EL (cell line): ENCODE measurements at places on chromosomes 4 and X.
A peak's percentile ranks its signal among the peaks of the same experiment; 100 is the strongest.

DNA sequence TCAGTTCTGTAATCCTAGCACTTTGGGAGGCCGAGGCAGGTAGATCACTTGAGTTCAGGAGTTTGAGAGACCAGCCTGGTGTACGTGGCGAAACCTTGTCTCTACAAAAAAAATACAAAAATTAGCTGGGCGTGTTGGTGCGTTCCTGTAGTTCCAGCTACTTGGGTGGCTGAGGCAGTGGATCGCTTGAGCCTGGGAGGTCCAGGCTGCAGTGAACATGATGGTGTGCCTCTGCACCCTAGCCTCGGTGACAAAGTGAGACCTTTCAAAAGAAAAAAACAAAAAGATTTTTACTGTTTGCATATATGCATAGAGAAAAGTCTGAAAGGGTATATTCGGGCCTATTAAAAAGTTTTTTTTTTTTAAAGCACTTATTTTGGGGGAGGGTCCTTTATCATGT, 76.1 kb downstream of the KDM6A start:
- no peak for DNase-seq

GRCh38 chrX:31323658-31324057, 251.8 kb upstream of the FTHL17 start:
- DNase-seq: no peak

DNA sequence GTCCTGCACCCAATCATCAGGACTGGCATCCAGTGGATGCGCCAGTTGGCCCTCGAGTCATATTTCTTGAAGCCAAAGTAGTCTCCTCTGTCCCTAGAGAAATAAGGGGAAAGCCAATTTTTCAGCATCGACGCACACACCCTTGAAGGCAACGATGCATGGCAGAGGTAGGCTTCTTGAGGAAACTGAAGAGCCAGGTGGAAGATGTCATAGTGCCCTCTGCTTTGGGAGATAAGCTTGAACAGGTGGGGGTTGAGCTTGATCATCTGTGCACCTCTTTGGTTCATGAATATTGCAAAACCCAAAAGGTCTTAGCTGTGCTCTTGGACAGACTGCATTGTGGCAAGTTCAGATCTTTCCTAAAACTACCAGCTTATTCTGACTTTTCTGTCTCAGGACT, 34.6 kb upstream of the WDR1 start:
- no peak for DNase-seq

GRCh38 chr4:39521253-39521919, 5.9 kb downstream of the UGDH start:
- peak; percentile 77 for DNase-seq

DNA sequence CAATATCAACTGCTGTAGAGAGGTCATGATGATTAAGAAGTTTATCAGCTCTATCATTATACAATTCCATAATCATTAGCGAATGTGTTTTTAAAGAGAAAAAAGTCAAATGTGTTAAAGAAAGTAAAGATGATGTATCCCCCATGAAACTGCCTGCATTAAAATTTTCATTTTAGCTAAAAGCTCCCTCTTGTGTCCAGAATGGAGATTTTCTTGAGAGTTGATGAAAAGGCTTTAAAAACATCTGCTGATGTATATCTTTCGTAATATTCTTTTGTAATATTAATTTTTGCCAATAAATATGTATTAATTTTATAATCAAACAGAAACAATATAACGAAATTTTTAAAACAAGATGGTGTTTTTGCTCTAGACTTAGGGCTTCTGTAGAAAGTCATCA, 52.1 kb upstream of the LHFPL1 start:
- DNase-seq: no peak

GRCh38 chr4:79763486-79764075, 309.4 kb downstream of the ANTXR2 start:
- DNase-seq: no peak

GRCh38 chrX:10001496-10001895, 34.3 kb downstream of the CLDN34 start:
- DNase-seq: no peak

DNA sequence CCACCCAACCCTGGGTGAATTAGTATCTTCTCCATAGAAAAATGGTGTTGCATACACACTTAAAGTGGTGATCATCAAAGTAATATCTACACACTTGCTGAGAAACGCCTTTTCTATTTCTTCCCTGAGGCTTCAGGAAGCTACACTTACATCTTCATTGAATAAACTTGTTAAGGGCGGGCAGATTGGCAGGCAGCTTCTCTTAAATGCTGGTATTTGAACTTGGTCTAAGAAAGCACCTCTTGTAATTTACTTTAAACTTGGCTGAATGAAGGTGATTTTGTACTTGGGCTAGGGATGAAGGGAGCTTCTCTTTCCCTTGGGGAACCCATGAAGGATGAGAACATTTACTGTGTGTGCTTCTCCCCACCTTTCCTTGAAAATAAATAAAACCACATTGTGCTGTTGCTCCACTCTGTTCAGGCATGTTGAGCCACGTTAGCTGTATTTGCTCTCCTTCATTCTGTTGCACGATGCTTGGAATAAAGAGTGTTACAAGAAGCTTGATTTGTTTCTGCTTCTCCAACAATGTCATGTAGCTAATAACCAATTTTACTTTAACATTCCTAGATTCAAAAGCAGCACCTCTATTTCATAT, 430.1 kb downstream of the ANKRD50 start:
- no peak for DNase-seq

DNA sequence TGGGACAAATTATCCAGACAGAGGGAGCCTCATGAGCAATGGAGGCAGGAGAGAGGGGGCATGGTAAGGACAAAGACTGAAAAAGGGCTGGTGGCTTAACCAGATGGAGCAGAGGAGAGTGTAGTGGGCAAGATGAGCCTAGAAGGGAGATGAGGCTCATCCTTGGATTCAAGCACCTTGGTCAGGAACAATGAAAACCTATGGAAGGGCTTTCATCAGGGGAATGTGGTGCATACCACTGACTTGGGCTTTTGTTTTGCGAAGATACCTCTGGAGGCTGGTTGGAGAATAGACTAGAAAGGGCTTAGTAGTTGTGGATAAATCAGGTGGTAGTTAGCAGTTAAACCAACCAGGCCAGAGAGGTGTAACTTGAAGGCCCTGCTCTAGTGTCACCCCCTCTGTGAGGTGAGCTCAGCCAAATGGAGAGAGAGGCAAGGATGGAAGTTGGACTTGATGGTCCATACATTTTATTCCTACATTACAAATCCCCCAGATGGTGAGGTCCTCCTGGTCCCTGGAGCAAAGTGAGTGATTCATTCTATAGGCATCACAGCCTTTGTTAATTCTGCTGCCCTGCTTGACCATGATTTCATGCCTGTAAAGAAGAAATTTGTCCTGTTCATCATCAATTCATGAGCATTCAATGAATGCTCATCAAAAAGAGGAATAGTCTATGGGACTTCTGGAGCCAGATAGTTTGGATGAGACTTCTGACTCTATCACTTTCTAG, 264.8 kb upstream of the IGFBP7 start:
- peak; percentile 79 for DNase-seq

- DNase-seq: no peak
Observed at GRCh38 chr4:21692241-21692640, 256.3 kb downstream of the KCNIP4 start.

DNA sequence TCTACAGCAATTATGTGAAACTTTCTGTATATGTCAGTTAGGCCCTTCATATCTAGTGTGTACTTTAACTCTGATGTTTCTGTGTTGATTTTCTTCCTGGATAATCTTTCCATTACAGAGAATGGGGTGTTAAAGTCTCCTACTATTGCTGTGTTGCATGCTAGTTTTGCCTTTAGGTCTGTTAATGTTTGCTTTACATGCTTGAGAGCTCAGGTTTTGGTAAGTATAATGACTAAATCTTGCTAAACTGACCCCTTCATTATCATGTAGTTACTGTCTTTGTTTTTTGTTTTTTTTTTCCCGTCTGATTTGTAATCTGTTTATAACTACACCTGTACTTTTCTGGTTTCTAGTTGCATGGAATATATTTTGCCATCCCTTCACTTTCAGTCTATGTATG, 63.6 kb upstream of the UGT2B15 start:
- no peak for DNase-seq

GRCh38 chr4:89803915-89804314, 33.0 kb downstream of the SNCA start:
- DNase-seq: no peak

DNA sequence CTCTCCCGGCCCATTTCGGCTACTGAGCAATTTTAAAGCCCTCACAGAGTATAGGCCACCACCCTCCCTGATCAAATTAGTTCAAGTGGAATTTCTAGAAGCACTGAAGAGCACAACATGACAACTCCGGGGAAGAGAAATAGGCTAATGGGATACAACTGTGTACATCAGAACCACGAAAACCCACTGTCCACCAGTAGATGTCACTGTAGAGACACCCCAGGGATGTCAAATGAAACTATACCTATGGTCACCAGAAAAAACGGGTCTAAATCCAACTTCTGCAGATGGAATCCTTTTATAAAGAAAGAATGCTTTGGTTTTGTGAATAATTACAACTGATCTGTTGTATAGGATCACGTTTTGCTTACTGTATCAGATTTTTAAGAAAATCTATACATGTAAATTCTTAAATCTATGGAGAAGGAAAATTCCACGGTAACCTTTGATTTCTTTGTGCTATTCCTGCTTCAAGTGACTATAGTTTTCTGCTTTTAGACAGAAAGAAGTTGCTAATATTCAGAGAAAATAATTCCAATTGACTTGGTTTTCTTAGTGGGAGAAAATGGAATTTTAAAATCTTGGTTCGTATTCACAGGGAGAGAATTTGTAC, 29.5 kb upstream of the MAP3K15 start:
- DNase-seq: peak; percentile 39

DNA sequence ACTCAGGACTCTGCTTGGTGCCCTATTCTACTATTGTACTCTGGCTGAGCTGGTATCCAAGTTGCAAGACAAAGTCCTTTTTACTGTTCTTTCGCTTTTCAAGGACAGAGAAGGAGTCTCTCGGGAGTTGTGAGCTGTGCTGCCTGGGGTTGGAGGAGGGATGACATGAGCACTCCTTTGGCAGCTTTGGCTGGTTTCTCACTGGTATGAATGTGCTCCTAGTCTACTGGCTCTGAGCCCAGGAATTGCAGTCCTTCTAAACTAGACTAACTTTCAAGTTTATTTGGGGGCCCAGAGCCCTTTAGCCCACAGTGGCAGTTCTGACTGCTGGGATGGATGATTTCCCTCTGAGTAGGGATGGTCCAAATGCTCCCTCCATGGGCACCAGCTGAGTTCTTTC, 997.1 kb downstream of the RAB28 start:
- DNase-seq: no peak

DNA sequence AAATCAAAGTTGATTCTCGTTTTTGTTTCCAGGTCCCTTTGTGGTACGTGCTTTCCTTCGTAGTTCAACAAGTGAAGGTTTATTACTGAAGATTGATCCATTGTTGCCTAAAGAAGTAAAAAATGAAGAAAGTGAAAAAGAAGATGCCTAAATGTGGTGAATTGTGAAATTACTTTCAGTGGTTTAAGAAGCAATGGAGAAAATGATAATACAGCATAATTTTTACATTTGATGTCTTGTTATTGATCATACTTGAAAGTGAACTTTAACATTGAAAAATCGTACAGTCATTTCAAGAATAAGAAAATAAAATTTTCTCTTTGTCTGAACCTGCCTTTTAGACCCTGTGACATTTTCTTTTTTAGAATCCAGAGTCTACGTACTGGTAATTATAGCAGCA, 89.8 kb downstream of the MRPL1 start:
- no peak for DNase-seq

DNA sequence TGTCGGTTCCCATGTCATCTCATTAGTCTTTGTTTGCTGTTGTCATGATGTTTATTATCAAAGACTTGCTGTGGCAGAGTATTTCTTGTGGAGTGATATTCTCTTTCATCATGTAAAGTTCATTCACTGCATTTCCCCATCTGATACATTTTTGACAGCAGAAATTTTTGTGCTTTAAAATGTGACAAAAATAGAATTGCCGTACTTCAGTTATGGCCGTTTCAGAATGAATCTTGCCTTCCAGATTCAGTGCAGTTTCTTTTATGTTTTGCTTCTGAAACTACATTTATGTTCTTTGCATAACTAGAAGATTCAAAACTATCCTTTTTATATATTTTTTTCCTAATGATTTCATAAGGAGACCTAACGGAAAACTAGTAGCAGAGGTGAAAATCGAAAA, 10.0 kb downstream of the CSTF2 start:
- DNase-seq: no peak

- no peak for DNase-seq
Observed at GRCh38 chrX:49228185-49228584, 5.0 kb downstream of the CACNA1F start.

GRCh38 chrX:16319929-16320328, 152.6 kb downstream of the MAGEB17 start:
- DNase-seq: peak; percentile 44

GRCh38 chr4:53465891-53466290, 88.5 kb downstream of the FIP1L1 start:
- no peak for DNase-seq

DNA sequence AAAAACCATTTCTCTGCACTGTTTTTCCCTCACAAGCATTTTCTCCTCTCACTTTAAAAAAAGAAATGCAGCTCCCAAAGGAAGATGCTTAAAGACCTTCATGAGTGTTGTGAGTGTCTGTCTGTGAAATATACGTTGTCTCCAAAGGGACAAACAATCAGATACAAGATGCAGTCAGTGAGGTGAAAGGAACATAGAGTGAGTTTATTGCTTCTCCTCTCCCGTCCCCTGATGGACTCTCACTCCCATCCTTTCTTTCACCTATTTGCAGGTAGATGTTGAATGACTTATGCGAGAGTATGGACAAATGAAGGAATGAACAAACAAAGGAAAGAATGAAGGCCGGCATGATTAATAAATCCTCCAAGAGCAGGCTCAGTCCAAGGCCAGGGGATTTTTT, 561.2 kb upstream of the DIPK2B start:
- DNase-seq: no peak

- no peak for DNase-seq
Observed at GRCh38 chrX:9370893-9371292, 94.0 kb upstream of the TBL1X start.

DNA sequence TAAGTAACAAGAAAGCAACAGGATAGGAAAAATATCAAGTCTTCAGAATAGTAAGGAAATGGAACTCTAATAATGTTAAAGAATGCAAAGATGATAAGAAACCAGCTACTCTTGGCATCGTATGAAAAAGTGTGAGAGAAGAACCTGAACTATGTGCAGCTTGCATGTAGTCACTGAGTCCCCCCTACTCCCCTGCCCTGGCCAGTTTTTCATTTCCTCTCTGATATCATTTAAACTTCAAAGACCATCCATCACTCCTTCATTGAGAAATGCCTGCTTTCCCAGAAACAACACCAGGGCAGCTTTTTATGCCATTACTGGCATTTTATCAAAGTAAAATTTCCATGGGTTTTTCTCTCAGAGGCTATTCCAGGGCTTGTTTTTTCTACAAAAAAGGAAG, 28.1 kb downstream of the INPP4B start:
- DNase-seq: peak; percentile 47

GRCh38 chr4:73872316-73873108, 3.3 kb downstream of the CXCL1 start:
- no peak for DNase-seq

DNA sequence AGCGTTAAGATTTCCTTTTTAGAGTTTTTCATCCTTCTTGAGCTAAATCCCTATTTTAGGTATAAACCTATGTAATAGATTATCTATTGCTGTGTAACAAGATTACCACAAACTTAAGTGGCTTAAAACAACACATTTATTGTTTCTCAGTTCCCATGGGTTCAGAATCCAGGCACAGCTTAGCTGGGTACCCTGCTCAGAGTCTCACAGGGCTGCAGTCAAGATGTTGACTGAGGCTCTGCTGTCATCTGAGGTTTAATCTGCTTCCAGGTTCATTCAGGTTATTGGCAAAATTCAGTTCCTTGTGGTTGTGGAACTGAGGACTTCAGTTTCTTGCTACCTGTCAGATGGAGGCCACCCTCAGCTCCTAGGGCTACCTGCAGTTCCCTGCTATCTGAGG, 60.9 kb downstream of the GK start:
- no peak for DNase-seq
